Retinal pigment epithelial cell (primary cell): ENCODE measurements at places on chromosomes 6 and 20.

DNA sequence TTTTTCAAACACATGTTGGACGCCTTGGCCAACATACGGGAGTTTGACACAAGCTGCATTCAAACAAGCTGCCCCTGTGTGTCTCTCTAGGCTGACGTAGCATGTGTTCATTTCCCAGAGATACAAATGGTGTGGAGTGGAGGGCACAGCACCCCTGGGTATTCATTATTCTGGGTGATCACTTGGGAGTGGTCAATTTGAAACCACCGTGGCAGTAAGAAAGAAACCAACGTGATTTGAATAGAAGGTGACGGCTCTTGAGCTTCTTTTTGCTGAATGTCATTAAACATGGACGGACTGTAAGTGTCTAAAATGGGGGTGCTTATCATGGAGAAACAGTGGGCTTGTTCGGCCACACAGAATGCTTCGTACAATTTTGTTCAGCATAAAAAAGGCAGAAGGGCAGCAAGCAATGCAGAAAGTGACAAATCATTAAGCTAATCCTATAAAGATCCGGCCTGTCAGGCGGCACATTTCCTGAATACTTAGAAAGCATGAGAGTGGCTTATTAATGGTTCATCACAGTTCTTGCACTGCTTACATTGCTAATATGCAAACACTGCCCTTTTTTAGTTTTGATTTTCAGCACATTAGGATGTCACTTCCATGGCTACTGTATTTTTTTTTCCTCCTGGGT is 1261.9 kb upstream of the CITED2 start:
- no peak for DNase-seq

DNA sequence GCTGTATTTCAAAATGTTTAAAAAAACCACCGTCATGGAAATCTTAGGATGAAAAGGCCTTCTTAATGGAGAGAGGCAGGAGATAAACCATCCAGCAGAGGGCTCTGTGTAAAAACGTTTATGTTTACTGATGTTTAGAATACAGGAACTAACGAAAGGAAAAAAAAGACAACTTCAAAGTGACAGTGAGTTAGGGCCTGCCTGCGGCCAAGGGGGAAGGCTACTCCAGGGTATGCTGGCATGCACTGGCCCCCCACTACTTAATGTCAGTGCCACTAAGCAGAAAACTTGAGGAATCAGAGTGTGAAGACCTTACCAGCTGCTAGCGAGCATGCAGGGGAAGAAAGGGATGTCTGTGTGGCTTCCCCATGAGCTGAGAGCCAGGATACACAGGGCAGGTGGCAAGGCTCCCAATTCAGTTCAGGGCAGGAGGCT is 47.7 kb downstream of the AKAP7 start:
- no peak for DNase-seq

DNA sequence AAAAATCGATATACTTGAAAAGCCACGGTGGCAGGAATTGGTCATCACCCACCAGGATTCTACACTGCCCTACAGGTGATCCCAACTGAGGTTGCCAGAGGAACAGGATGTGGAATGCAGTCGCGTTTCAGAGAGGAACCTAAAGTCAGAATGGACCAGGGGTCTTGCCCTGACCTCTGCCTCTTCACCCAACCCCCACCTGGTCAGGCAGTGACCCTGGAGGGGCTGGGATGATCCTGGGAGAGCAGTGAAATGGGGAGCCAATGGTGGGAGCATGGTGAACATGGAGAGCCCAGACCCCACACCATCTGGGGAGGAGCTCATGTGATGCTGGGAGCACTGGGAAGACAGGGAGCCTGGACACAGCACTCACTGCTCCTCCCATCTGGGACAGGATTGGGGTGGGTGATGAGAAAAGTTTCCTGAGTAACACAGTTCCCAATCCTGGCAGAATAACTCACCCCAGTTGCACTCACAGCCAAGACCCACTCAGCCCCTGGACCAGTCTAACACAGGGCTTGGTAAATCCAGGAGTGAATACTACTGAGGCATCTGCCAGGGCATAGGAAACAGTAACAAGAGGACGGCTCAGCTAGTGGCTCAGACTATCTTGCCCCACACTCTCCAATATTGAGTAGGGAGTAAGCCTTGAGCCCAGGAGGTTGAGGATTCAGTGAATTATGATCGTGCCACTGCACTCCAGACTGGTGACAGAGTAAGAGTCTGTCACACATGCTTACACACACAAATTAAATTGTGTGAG is 1.7 kb upstream of the ULBP2 start:
- no peak for DNase-seq

- no peak for DNase-seq
These were observed 15.1 kb downstream of the ACSS1 start for GRCh38 chr20:25042531-25043498.

GRCh38 chr6:57013521-57013926 is 33.0 kb upstream of the KIAA1586 start:
- DNase-seq: no peak

- no peak for DNase-seq
These were observed 241.0 kb downstream of the DLL1 start for GRCh38 chr6:170049641-170050561.

DNA sequence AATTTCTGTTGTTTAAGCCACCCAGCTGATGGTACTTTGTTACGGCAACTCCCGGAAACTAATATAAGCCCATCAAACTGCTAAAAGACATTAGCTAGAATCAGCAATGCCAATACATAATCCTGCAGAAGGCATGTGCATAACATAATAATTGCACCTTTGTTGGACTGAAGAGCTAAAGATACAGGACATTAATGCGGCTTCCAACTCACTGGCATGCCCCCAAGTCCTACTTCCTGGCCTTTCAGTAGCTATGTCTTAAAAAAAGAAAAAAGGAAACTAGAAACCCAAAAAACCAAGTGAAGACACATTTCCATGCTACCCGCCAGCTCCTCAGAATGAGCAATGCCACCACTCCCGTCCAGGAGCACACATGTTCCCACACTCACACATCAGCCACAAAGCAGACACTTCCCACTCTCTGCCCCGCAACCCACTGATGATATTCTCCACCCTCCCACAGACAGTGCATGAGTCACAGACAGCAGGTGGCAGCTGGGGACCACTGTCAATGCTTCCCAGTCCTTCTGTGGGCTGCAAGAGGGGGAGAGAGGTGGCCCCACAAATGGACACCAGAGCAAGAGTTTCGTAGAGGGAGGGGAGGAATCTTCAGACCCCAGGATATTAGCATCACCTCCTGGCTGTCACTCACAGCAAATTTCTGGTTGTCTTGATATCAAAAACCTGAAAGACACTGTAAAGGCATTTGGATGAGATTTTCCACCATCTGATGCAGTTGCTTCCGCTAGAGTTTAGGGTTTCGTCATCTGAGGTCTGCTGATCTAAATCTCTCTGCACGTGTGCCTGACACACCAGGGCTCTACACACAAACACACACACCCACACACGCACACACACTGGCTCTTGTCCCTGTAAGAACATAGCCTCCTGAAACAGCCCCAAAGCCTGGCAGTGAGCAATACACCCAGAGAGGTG is 32.8 kb downstream of the GFOD1 start:
- peak; percentile 59 for DNase-seq

DNA sequence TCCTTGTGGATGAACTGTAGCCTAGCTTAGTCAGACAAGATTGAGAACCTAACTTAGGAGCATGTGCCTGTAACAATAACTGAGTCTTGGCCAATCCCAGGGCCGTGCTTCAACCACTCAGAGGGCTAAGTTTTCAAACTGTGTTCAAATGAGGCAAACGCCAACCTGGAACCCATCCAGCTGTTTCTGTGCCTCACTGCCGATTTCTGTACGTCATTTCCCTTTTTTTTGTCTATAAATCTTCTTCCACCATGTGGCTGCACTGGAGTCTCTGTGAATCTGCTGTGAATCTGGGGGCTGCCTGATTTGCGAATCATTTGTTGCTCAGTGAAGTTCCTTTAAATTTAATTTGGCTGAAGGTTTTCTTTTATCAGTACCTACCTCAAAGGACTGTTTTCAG is 115.0 kb upstream of the CHD6 start:
- DNase-seq: no peak

DNA sequence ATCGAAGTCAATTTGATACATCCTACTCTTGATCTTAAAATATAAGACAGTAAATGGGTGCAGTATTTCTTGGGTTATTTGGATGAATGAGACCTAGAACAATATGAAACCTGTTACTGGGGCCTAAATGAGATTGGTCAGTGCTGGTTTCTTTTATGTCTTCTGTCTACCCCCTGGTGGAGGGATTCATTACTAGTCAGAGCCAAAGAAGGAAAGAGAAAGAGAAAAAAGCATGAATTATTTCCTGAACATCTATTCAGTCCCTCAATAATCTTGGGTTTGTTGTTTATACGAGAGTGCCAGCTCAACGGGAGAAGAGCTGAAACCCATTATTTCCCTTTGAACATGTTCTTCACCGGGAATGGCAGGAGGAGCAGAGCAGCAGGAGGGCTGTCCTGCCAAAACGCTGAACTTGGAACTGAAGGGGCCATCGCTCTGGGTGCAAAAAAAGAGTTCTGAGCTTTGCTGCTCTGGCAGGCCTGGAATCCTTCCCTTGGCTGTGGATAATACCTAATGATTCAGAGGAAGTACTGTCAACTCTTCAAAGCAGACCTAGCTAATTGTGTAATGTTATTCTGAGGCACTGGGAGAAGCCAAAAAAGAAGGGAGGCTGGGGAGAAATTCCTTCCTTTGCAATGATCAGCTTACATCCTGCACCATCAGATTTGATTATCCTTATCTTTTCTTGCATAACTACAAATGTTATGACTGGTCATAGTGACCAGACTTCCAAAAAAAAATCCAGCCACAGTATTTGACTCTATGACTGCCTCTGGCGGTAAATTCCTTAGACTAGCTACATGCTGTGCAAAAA is 72.0 kb downstream of the BLOC1S5 start:
- DNase-seq: peak; percentile 64

DNA sequence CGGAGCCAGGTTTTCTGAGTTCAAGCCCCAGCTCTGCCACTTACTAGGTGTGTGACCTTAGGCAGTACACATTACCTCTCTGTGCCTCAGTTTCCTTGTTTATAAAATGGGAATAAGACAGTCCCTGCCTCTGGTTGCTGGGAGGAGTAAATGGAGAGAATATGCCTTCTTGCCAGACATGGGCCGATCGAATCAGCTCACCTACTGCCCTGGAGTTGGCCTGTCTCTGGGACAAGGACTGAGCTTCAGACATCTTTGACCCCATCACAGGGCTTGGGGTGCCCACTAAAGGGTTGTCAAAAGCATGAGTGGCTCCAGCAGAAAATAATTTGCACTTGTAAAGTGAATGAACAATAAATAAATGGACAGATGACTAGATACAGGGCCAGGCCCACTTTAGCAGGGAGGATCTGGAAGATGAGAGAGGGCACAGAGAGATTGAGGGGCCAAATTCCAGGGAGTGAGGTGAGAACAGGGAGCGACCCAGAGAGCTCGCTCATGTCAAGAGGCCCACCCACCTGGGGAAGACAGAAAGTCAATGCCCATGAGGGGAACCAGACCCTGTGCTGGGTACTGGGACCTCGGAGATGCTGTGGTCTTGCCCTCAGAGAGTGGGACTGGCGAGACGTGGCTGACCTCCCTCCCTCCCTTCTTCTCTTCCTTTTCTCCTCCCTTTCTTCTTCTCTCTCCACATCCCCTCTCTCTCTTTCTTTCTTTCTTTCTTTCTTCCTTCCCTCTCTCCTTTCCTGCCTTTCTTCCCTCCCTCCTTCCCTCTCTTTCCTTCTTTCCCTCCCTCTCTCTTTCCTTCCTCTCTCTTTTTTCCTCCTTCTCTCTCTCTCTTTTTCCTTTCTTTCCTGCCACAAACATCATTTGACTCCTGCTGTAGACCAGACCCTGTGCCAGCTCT is 3.9 kb upstream of the BPIFA2 start:
- DNase-seq: no peak

- DNase-seq: no peak
These were observed 68.4 kb upstream of the SMLR1 start for GRCh38 chr6:130758813-130759212.

- no peak for DNase-seq
These were observed 1.4 kb downstream of the NUS1 start for GRCh38 chr6:117676577-117677218.

DNA sequence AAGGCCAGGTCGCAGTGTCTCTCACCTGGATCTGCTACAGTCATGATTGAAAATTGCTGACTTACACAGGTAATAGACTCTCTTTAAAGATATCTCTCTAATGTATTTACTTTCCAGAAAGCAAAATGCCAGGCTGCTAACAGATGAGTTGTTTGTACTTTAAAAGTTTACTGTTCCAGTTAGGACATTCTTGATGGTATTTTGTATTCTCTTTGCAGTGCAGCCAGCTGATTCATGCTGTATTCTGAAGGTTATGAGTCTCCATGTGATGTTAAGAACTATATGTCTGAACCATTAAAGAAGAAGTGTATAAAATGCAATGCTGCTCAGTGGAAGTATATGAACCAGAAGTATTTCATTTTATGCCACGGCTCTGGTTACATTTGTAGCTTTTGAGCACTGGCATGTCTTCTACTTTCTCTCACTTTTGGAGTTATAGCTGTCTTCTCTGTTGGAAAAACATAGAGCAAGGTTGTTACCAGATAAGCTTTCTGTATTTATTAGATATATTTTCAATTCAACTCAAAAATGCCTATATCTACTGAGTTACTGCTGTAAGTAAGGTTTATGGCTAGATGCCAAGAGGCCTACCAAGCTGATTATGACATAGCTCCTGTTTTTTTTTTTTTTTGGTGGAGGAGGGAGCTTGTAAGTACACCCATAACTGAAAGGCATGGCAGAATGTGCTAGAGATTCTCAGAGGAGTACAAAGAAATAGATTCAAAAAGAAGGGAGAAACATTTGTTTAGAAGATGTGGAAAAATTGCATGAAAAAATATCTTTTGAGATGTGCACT is 130.5 kb upstream of the MAN1A1 start:
- peak; percentile 76 for DNase-seq

DNA sequence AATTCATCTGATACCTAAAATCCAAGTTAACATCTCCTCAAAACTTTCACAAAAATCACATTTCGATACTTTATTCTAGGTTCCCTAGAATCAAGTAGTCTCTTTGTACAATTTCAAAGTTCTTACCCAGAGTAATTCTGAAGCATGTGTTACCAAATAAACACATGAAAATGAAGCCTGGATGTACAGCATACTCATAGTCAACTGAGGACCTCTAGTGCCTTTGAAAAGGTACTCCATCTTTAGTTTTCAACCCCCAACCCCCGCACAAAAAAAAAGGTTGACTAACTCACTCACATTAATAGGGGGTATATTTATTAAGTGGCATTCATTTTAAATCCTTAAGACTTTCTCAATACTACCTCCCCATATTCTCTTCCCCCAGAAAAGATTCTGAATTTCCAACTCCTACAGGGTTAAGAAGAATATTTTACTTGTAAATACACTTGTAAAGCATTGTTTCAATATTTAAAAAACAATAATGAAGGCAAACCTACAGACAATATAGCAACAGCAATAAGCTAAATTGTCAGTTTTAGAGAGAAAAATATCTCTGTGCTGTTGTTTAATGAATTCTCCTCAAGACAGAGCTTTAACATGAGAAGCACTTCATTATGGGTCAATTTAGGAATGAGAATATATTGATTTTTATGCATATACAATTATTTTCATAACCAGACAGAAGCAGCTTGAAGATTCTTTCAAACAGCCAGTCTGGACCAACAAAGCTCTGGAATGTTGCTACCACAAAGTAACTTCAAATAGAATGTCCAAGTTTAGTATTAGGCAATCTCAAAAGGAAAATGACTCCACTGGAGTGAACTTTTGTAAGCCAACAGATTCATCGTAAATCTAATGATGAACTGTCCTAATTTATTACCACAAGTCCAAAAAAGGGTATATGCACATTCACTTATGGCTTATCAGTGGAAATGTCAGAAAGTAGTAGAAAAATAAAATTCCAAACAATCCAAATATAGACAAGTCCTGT is 3.3 kb downstream of the PLN start:
- peak; percentile 24 for DNase-seq

GRCh38 chr6:155267411-155267810 is 3.6 kb downstream of the CLDN20 start:
- no peak for DNase-seq

GRCh38 chr6:18676548-18676947 is 289.4 kb downstream of the RNF144B start:
- no peak for DNase-seq
